ENCODE measurements at places on chromosomes 1 and 21.

- DNase-seq = no peak
Measured at GRCh38 chr1:209560952-209561351, 22.6 kb upstream of the CAMK1G start.

GRCh38 chr1:101280942-101281654 lies 44.3 kb downstream of the S1PR1 start:
- DNase-seq = no peak

DNA sequence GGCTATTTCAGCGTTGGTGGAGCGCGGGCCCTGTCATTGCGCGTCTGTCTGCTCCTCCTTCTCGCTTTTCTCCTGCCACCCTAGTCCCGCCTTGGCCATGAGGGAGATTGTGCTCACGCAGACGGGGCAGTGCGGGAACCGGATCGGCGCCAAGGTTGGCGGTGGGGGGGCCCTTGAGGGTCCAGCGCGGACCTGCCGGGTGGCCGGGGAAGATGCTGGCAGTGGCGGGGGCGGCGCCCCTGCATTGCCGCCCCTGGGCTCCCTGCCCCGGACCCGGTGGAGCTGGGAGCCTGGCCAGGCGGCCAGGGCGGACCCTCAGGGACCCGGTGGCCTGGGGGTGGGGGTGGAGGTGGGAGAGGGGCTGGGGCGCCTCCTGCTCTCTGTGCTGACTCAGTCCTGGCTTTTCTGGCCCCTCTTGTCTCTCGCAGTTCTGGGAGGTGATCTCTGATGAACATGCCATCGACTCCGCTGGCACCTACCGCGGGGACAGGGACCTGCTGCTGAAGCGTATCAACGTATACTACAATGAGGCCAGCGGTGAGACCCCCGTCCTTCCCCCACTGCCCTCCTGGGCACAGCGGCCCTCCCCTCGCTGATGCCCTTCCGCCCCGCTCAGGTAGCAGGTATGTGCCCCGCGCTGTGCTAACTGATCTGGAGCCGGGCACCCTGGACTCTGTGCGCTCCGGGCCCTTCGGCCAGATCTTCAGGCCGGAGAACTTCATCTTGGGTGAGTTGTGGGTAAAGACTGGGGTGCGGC lies 58.3 kb upstream of the MAP1LC3C start:
- DNase-seq = no peak

DNA sequence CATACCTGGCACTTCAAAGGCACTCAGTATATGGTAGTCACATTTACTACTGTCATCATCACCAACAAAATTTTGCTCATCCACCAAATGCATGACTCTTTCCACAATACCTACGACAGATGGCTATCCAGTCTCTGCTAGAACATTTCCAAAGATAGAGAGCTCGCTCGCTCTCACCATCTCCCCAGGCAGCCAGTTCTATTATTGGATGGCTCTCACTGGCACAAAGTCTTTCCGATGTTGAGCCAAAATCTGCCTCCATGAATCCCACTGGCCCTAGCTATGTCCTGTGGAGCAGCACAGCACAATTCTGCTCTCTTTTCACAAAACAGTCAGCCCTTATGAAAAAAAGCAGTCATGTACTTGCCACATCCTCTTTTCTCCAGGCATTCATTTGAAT lies 102.1 kb downstream of the DAB1 start:
- DNase-seq = no peak

GRCh38 chr1:226921504-226921903 lies 18.6 kb upstream of the COQ8A start:
- DNase-seq = no peak

- DNase-seq = no peak
Measured at GRCh38 chr1:157438146-157438545, 114.2 kb downstream of the FCRL5 start.

- peak; percentile 13 for DNase-seq
Measured at GRCh38 chr1:26284597-26285347, 4.9 kb downstream of the SH3BGRL3 start.

DNA sequence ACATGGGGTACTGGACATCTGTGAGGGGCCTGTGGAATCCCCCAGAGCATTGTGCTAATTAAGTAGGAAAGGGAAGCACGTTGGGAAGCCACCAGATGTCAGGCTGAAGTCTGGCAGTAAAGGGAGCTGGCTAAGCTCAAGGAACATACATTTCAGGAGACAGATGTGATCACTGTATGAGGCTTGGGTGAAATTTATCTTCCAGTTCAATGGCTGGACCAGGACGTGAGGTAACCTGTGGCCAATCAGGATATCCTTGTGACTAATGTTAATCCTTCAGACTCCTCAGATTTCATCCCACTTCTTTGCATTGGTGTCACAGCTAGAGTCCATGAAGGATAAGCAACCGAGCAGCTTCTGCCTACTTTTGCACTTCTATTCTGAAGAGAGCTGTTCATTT lies 110.2 kb upstream of the APP start:
- DNase-seq = no peak

GRCh38 chr1:108897865-108898720 lies 21.3 kb downstream of the GPSM2 start:
- DNase-seq = peak; percentile 47

DNA sequence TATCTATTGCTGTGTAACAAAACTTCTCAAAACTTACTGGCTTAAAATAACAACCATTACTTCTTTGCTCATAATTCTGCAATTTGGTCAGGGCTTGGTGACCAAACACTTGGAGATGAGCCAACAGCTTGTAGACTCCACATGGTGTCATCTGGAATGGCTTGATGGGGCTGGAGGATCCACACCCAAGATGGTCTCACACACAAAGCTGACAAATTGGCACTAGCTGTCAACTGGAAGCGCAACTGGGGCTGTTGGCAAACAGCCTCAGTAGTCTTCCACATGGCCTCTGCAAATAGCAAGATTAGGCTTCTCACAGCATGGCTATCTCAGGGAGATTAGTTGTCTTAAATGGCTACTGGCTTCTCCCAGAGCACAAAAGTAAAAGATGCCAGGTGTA lies 27.1 kb upstream of the MTF2 start:
- DNase-seq = no peak

- no peak for DNase-seq
Measured at GRCh38 chr21:44911384-44912157, 9.1 kb downstream of the ITGB2 start.

DNA sequence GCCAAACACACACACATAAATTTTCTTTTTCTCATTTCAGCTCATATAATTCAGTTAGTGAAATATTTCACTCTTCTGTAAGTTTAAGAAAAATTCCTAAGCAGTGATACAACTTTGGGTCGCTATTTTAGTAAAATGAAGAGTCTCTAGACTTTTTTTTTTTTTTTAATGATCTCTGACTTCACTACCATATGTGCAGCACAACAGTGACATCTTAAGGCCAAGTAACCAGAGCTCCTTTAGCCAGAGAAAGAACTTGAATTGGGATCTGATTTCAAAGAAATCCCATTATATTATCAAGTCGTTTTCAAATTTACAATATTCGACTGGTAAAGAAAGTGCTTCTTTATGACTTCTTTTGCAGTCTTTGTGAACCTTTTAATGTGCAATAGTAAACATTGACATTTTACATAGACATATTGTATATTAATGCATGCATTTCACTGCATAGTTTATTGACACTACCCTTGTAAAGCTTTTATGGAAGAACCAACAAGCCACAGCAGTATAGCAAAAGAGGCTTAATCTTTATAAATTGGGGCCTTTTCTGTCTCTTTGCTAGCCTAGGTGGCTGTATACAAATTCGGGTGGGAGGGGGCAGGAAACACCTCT lies 62.2 kb downstream of the LRRC40 start:
- no peak for DNase-seq

DNA sequence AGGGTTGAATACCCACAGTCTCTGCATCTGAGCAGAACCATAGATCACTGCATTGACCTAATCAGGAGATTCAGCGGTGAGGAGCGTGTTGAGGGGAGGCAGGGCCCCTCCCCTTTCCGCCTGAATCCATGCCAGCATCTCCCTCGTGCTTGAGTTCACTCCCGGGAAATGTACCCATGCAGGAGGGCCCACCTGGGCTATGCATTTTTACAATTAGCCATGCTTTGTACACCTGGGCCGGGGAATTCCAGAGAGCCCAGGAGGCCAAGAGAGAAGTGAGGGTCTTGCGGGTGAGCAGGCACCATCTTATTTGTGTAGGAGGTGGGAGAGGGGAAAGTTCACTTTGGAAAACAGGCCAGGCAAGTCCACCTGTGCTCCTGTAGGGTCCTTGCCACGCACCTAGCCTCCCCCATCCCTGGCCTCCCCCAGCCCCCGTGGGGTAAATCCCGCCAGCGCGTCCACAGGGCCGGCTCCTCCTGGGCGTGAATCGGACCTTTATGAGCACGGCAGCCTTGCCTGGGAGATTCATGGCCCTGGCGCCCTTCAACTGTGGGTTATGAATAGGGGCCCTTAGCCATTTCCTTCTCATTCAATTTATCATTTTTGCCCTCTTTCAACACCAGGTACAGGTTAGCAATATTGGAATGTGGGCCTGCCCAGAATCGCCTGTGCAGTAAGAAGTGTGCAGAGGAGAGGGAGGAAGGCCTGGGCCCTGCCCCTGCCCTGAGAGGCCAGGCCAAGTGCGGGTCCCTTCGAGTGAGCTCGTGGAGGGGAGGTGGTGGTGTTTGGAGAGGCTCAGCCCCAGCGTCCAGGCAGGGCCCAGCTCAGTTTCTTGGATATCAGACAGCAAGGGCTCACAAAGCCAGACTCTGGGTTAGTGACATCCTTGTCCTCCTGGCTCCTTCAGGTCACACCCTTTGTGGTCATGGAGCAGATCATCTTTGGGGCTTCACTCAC lies 84.4 kb upstream of the ACTRT2 start:
- no peak for DNase-seq

DNA sequence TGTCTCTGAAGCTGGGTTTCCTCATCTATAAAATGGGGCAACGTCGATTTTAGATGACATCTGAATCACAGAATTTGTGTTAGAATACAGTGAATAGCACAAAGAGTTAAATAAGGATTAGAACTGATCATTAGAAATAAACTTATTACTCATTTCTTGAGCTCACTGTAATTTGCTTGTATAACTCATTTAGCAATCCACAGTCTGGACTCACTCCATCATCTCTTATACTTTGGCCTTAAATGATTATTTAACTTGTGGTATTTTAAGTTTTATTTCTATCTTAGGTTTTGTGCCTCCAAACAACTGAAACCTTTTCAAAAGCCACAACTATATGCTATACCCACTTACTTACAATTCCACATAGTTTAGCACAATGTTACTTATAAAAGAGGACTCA lies 128.0 kb downstream of the CDC42BPA start:
- no peak for DNase-seq

- DNase-seq = no peak
Measured at GRCh38 chr21:32214654-32215305, 64.1 kb downstream of the MIS18A start.

DNA sequence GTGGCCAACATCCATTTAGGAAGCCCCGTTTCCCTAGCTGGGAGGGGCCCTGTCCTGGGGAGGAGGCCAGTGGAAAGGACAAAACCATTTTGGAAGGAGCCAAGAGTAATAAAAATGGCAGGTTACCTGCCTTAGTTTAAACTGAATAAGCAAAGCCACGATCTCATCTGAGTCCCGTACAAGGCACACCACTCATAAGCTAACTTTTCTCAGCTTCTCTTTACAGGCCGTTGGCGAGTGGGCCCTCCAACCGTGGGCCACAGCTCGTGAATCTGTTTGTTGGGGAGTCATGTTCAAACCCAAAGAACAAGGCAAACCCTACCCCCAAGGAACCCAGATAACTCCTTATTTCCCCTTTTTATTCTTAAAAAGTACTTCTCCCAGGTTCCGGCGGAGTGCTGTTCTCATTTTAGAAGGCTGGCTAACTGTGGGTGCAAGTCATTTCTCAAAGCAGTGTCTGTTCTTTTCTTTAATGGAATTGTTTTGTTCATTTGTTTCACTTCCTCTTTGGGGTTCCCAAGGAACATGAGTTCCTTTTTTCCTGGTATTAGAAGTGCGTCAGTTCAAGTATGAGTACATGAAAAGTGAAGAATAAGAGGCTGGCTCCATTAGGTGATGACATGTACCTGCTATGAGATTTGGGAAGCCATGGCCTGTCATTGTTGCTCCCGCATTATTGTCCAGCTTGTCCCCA lies 89.0 kb downstream of the PSMG1 start:
- no peak for DNase-seq

GRCh38 chr1:177048314-177049069 lies 116.0 kb downstream of the ASTN1 start:
- no peak for DNase-seq

DNA sequence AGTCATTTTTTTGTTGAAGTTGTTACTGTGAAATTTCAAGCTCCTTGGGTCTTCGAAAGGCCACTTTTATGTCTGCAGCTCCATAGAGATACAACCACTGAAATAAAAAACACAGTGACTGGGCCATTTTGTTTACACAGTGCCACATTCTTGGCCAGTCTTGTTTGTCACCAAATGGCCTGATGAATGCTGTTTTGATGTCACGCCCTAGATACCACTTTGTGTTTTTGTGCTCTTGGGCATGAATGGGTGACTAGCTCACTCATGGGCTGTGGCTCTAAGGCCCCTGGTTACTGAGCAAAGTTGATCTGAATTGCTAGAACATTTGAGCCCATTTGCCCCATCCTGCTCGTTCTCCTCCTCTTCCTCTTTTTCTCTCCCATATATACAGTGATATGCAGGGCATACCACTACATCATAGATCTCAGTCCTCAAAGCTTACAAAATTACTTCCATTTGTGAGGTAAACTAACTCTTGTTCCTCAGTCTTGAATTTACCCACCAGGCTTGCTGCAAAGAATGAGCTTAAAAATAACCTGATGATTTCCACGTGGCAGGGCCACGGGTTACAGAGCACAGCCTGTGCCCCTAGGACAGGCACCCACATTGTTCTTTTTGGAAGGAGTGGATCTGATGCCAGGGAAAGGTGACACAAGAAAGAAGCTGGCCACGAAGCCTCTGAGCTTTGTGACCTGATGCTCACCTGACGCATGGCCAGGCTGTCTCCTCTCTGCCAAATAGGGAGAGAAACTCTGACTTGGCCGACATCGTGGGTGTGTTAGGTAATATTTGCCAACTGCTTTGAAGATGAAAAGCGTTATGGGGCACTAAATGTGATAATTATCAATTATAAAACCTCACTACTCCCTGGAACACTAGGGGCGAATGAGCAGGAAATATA lies 92.4 kb downstream of the RUNX1 start:
- DNase-seq = no peak

DNA sequence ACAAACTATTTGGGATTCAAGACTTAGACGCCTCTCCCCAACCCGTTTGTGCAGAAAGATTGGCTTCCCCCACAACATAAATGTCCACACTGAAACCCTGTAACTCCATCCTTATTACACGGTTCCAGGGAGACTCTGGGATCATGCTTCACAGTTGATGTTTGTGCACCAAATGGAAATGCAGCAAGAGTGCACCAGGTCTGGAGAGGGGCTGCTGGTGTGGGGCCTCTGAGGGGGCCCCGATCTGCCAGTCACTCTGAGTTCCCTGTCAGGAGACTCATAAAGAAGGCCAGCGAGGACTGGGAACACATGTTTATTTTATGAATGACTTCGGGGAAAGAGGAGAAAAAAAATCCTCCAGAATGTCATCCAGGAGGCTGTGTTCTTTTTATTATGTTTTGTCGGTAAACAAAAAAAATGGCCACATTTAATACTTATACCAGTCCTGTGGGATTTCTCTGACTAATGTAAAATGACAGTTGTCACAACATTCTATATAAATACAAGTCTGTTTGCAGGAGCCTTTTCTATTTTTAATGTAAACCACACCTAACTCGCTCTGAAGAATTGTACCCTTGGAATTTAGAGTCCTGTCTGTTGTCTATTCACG lies 439.1 kb upstream of the VAMP3 start:
- DNase-seq = no peak

GRCh38 chr1:14842361-14842760 lies 243.9 kb downstream of the KAZN start:
- no peak for DNase-seq
